ENCODE measurements at places on chromosomes 7 and 10.

GRCh38 chr10:95414844-95415485 lies 124.2 kb upstream of the PDLIM1 start:
- DNase-seq = no peak

DNA sequence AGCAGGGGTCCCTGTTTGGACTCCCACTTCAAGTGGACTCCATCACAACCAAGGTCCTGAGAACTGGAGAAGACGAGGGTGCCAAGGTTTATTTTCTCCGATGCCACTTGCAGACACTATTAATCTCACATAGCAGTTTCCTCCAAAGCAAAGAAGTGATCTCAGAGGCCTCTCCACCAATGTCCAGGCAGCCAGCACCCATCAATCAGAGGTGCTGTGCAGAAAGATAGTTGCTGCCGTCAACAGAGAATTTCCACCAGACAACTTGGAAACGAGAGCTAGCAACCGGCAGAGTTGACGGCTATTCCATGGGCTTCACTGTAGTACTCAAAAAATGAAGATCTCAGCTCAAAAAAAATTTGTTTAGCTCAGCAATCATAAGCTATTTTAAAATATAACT lies 438.6 kb upstream of the PFKP start:
- no peak for DNase-seq

DNA sequence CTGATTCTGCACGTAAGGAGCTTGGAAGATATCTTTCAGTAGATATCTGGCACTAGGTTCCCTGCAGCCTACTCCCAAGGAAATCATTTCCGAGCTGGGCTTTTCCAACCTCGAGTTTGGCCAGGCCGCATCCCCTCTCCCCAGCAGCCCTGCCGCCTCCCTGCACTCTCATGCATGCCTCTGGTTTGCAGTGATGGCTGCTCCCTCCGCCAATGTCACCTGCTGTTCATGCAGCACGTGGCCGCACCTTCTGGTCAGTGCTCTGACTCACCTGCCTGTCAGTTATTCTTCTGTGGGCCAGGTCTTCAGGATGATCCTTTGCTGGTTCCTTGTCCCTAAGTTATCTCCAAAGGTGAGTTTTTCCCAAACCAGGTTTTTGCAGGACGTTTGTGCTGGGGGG lies 50.6 kb upstream of the RASGEF1A start:
- DNase-seq = no peak

- DNase-seq = no peak
These were observed 11.8 kb downstream of the EMX2 start for GRCh38 chr10:117554241-117554814.

DNA sequence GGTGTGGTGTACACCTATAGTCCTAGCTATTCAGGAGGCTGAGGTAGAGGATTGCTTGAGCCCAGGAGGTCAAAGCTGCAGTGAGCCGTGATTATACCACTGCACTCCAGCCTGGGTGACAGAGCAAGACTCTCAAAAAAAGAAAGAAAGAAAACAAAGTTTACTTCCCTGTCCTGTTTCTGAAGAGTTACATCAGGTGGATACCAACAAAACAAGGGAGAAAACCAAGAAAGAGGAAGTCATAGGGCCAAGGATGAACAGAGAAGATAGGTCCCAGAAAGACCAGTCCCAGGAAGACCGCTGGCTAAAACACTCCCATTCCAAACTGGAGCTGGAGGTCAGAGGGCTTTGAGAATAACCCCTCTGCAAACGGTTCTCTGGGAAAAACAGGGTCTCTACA lies 13.5 kb downstream of the MACROH2A2 start:
- DNase-seq = no peak

DNA sequence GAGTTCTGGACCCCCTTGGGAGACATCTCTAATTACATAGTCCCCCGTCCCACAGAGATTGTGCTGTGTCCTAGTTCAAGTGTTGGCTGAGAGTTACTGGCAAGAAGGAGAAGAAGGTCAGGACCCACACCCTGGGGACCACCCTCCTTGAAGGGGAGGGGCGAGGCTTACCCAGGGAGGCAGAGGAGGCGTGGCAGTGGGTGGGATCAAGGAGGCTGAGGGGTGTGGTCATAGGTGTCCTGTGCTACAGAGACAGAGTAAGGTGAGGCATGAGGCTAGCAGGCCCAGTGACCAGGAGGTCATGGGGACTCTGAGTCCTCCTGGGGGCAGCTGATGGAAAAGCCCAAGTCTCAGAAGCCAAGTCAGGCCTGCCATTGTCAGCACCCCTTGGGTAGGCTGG lies 29.4 kb upstream of the ADCYAP1R1 start:
- DNase-seq = no peak

DNA sequence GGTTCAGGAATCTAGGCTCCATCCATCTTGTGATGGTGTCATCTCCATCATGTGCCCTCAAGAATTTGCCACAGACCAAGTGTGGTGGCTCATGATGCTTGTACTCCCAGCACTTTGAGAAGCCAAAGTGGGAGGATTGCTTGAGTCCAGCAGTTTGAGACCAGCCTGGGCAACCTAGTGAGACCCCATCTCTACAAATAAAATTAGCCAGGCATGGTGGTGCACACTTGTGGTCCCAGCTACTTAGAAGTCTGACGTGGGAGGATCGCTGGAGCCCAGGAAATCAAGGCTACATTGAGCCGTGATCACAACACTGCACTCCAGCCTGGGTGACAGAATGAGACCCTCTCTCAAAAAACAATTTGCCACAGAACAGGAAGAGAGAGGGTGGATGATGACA lies 53.0 kb upstream of the SEPHS1 start:
- DNase-seq = no peak

GRCh38 chr10:43963793-43964425 lies 315.2 kb upstream of the ZNF32 start:
- no peak for DNase-seq

DNA sequence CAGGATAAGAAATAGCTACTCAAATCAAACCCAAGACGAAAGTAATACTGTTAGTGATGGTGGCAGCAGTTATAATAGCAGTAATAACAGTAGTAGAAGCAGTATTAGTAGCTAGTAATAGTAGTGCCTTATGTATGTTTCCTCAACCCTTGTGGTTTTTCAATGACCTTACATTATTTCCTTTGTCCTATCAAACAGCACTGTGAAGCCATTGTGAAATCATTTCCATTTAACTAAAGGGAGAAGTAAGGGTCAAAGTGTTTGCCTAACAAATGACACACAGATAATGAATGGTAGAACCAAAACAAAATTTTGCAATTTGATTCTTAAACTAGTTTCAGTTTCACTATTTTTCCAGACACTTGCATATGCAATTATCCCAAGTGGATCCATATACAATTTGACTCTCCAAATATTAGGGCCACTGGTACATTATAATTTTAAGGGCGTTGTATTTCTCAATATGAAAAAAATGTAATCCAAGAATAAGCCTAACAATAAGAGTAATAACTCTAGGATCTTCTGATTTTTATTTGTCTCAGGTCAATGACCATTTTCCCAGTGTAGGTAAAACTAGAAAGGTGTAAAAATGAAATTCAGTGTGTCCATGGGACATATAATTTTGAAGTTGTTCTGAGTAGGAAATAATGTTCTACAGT lies 33.7 kb upstream of the TMEM26 start:
- DNase-seq = no peak

DNA sequence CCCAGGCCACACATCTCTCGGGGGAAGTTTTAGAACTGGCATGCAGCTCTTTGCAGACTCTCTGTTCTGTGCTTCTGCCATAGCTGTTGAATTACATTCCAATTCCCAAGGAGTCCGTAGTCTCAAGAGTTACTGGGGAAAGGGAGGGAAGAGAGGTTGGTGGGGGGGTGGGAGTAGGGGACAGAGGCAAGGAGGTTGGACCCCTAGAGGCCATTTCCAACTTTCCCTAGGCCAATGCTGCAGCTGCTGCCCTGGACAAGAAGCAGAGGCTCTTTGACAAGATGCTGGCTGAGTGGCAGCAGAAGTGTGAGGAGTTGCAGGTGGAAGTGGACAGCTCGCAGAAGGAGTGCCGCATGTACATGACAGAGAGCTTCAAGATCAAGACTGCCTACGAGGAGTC lies 23.8 kb downstream of the MYH16 start:
- no peak for DNase-seq

DNA sequence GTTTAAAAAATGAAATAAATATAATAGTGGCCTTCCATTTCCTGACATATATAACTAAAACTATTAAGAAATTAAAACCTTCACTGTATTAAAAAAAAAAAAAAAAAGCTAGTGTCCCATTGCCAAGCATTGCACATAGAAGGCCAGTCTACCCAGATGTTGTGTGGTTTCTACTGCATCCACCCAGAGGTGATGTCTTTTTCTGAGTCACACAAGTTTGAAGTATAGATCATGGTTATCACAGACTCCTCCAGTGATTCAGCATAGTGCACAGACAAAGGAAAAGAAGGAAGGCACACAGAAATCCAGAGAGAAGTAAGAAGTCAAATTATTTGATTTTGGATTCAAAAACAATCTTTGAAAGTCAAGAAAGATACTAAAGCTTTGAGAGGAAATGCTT lies 429.0 kb downstream of the ETV1 start:
- DNase-seq = no peak

DNA sequence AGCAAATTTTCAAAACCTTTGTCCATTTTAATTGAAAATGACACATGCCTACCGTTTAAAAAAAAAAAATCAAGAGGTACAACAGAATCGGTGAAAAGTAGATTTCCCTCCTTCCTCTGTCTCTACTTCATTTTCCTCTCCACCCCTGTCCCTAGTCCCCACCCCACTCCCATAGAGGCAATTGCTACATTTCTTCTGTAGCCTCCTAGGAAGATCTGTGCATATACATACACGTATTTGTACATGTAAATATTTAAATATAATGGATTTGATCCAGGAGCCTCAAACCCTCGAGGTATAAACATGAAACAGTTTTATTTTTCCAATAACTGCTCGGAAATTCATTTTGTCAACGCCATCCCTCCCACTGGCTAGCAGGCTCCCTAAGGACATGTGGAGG lies 14.1 kb upstream of the SLC29A3 start:
- no peak for DNase-seq

- no peak for DNase-seq
These were observed 24.8 kb upstream of the UNC5B start for GRCh38 chr10:71187600-71187999.

DNA sequence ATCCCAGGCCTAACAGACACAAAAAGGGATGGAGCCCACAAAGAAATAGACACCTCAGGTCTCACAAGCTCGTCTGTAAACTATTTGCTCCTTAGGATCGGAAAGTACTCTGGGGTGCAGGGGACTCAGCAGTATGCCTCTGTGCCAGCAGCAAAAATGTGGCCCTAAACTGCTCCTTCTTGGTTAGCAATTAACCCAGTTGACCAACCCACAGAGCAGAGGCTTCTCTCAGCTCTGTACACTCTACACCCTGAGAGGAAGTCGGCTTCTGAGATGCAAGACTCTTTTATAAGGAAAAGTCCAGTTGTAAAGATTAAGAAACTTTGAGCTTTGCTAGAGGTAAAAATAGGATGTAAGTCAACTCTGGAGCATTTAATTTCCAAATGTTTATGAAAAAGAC lies 156.3 kb upstream of the PRSS58 start:
- DNase-seq = no peak

GRCh38 chr10:19626156-19626555 lies 190.1 kb upstream of the PLXDC2 start:
- DNase-seq = no peak

- no peak for DNase-seq
These were observed 263.8 kb downstream of the PTPRN2 start for GRCh38 chr7:158323741-158324396.

- no peak for DNase-seq
These were observed 18.9 kb upstream of the MYL7 start for GRCh38 chr7:44159824-44160630.

- no peak for DNase-seq
These were observed 113.2 kb downstream of the ACTR3B start for GRCh38 chr7:152872745-152873118.

DNA sequence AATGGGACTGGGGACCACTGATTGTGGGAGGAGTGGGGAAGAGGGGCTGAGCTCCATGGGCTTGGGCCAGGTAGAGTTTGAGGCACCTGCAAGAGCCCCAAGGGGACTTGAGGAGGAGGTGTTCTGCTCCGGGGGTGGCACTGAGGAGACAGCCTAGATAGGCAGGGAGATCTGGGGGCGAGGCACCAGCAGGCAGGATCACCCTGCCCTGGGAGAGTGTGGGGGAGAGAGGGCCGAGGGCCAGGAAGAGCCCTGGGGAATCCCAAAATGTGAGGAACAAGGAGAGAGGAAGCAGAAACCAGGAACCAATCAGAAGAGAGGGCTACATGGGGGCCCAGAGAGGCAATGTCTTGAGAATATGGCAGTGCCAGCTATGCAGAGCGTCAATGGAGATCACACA lies 34.6 kb downstream of the LEP start:
- DNase-seq = no peak

DNA sequence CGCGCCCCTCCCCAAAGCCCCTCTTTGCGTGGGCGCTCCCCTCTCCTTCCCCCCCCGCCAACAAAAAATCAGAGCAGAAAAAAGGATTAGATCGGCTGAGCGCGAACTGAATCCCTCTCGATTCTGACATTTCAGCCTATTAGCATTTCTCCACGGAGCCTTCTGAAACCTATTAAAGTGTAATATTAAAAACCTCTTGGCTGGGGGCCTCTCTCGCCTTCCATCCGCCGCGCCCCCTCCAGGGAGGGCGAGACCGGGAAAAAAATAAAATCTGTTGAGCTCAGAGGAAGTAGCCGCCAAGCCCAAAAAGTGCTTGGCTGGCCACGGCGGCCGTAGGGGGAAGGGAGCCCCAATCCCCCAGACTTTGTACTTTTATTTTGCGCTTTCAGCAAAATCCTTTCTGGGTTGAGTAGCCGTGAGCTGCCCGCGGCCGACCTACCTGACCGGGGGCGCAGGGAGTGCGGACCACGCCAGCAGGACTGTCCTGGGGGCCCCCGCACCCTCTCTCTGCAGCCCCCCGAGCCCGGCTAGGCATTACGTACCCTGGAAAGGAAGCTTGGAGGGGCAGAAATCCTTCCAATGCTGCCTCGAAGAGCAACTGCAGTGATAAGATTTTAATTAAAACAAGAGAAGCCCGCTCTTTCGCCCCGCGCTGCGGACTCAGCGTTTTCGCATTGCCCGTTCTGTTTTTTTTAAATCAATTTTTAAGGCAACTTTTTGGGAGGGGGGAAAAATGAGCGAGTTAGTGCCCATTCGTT lies 1.3 kb upstream of the TNRC18 start:
- no peak for DNase-seq

DNA sequence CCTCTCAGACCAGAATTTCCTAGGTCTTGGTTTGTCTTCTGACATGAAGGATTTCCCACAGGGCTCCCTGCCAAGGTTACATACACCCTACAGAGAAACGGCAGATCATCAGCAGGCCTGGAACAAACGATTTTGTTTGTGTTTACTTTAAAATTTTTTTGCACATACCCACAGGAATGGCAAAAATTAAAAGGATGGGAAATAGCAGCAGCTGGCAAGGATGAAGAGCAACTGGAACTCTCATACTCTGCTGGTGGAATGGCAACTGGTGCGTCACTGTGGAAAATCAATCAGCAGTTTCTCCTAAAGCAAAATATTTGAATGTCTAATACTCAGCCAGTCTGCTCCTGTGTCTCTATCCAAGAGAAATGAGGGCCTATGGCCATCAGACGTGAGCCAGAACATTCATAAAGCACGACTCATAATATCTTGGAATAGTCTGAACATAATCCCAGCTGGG lies 6.5 kb downstream of the BAIAP2L1 start:
- DNase-seq = no peak
